ENCODE measurements at places on chromosomes 4 and X.

DNA sequence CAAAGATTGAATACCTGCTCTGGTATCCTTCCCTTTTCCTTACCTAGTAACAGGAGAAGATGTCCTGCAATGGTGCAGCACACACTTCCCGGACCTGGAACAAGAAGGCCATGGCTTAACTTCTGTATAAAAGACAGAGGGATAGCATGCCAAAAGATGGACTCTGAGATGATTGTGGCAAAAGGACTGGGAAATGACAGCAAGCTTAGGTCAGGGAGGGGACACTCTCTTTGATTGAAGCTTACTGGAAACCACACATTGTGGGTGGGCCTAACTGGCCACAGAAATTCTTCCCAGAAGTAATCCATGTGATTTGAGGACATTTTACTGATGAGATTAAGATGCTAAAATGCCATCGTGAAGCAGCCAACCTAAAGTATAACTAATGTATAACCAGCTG lies 71.0 kb upstream of the OTUD4 start:
- no peak for DNase-seq

GRCh38 chr4:81839347-81840042 lies 367.8 kb upstream of the RASGEF1B start:
- DNase-seq = no peak

- no peak for DNase-seq
Measured at GRCh38 chr4:5568931-5569330, 139.4 kb downstream of the EVC2 start.

GRCh38 chr4:170278460-170278859 lies 188.7 kb upstream of the AADAT start:
- DNase-seq = no peak

DNA sequence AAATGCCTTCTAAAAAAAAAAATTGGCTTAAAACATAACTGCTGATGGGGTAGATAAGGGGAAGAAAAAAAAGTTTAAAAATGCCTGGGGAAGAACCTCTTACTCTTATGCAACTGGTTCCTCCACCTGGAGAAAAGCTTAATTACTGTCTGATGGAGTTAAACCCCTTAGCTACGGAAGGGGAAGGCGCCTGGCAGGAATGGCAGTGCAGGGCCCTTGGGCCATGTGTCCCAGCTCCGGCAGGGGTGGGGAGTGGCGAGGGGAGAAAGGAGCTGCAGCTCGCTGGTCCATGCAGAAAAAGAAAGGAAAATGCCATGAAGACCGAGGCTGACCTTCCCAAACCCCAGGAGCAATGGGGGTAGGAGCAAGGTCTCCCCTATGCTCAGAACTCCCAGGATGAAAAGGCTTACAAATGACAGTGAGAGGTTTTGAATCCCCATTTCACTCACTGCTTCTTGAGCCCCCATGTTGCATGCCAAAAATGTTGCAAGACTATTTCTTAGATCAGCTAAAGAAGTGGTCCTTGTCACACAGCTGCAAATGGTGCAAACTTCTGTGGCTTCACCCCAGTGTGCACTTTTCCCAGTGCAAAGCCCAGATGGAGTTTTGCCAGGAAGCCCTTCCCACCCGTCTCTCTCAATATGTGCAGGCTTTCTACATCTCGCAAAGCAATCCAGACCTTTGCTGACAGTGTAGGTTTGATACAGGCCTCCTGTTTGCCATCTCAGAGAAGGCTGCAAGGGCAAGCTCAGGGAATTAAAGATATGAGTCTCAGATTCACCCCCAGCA lies 204.8 kb upstream of the CT83 start:
- DNase-seq = no peak

DNA sequence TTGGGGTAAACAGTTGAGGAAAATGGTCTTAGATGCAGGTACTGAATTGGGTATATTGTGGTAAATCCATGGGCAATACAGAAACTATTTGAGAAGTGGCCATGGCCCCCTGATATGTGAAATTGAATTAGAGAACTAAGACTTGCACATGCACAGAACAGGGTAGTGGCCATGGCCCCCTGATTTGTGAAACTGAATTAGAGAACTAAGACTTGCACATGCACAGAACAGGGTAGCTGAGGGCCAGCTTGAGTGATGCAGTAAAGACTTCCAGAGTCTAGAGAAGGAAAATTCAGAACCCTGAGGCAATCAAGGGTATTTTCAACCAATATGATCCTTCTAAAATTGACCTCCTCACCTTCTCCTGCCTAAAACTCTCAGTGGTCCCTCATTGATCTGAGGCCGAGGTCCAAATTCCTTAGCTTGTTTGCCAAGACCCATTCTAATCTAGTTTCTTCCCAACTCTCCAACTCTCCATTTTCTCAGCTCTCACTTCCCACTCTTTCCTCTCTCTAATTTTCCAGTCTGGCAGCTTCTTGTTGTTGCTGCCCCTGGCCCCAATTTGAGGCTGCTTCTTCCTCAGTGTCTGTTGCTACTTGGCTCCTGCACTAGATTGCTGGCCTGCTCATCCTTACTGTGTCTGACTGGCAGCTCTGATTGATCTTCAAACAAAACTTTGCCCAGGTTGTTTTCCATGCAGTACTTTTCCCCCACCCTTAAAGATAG lies 72.4 kb downstream of the FRAS1 start:
- DNase-seq = no peak

- no peak for DNase-seq
Measured at GRCh38 chr4:89307446-89308160, at the start of gene GPRIN3. Gene GPRIN3, minus strand, starts transcription at chr4:89307800. Its CDS starts 57,690 bp downstream, at chr4:89250110.

- DNase-seq = no peak
Measured at GRCh38 chr4:149955780-149956390, 122.4 kb upstream of the DCLK2 start.

DNA sequence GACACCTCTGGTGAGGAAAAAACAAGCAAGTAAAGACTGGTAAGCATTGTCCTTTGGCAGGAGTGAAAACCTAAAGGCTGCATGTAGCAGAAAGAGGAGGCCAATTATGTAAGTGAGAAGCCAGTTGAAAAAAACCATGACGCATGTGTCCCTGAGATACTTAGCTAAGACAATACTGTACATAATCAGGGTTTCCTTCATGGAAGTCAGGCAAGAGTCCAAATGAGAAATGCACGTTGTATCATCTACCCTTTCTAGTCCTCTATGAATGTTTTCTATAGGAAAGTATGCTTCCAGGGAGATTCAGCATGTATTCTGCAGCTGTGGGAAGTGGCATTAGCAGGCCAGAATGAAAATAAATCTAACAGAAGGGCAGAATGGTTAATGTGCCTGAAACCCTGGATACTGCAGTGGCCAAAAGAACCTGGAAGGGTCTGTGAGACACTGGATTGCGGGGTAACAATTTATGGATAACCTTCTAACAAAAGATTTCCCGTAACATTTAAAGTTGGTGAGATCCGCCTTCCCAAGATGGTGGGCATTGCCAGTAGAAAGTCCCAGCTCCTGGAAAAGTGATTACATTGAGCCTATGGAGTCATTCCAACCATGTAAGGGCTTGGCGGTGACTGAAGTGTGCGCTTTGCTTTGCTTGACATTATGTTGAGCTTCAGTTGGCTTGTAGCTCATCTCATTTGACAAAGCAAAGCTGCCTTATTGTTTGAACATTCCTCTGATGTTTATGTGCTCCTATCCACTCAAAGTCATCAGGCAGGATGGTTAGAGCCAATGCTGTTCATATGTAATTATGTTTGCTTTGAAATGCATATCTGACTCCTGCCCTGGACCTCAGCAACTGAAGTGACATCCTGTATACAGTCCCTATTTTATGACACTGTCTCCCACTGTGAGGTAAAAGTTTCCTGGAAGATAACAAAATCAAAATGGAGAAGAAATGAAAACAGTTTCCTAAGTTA lies 200.4 kb downstream of the ARHGAP24 start:
- DNase-seq = no peak

DNA sequence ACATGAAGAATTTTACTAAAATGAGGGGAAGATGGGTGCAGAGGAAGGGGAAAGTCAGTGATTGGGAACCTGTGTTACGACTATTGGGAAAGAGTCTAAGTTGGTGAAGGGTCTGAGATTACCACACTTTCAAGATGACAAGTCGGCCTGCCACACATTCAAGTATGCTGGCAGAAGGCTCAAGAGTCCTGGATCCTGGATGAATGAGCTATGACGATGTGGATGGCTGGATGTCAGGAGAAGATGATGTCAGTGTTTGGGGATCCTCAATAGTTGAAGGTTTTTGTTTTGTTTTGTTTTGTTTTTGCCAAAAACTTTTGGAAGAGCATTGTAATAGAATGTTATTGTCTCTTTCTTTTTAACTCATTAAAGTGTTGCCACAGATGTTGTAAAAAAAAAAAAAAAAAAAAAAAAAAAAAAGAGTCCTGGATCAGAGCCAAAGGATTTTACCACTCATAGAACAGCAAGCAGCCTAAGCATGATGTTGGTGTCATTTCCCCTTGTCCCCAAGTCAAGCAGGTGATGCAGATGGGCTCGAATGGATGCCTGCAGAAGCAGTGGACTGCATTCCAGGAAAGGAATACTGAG lies 120.6 kb downstream of the REELD1 start:
- no peak for DNase-seq

DNA sequence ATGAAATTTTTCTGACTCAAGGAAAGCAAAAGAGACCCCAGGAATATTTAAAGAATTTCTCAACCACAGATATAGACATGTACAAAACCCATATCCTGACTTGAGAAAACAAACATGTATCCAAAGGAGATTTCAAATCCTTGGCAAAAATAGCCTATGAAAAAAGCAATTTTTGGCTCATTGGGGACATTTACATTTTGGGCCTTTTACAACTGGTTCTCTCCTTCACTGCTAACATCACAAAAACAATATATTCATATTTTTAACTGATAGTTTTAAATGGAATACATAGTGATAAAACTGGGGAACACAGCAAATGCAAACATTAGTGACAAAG lies 65.0 kb downstream of the SH3RF1 start:
- no peak for DNase-seq

DNA sequence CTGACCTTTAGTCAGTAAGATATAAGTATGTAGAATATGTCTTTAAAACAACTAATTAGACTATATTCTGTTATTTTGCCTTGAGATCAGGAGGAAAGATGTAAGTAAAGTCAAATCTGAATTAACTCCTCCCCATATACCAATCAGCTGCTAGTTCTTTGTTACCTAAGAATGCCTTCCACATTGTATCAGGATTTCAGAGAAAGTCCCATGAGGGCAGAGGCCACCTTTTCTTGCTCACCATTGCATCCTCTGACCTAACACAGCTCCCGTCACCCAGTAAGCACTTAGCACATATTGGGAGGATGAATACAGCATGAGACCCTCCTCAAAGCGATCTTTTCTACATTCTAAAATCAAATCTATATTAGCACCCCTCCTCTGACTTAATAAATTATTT lies 87.0 kb downstream of the COL25A1 start:
- DNase-seq = no peak

GRCh38 chr4:80926891-80927290 lies 103.6 kb upstream of the BMP3 start:
- DNase-seq = no peak

GRCh38 chr4:118888666-118889311 lies at the start of gene SYNPO2:
Gene SYNPO2, plus strand, starts transcription at chr4:118888854. Its CDS starts 183 bp downstream, at chr4:118889037.
- peak; percentile 30 for DNase-seq

DNA sequence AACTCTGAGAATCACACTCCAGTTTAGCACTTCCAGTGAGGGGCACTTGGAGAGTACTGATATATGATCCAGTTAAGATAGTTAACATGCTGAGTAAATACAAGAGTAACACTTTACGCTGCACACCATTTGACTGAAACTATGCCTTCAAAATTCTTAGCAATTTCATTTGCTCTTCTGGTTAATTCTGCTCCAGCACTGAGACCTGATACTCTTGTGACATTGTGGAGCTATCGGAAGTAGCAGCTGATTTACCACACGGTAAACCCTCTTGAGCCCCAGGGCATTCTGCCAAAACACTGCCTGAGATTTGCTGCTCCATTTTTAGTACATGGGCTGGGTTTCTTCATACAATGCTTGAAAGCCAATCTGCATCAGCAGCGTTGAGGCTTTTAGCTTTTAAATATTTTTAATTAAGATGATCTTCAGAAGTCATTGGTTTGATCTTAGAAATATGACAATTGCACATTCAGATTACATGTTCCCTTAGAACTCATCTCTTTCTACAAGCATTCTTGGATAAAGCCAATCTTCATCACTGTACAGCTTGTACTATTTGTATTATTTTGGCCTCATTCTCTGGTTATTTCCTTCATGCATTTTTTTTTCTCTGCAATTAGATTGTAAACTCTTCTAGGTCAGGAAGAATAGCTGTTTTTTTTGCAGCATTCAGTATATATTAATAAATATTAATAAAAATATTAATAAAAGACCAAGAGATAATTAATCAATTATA lies 67.8 kb upstream of the ETNPPL start:
- DNase-seq = no peak

DNA sequence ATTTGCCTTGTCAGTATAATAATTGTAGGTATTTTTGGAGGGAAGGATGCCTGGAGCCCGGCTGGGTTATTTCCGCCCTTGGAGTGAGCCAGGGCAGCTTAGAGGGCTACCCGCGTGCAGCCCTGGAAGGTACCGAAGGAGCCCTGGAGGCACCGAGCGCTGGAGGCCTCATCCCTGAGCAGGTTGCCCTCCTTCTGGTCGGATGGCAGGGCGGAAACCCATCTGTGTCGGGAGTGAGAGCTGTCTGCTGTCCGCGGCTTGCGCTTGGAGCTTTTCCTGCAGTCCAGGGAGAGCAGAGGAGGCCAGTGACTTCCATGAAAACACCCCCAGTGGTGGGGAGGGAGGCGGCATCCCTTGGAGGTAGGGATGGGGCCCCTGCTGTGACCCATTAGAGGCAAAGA lies 122.1 kb downstream of the TBL1X start:
- DNase-seq = no peak
